Stimulated activated CD4-positive, alpha-beta T cell treated with anti-CD3 and anti-CD28 coated beads, Interleukin-1b, Interleukin-23, amount 100 ng/mL, for 1 hour (primary cell): ENCODE measurements at places on chromosomes 2 and 18.

- no peak for DNase-seq
These were observed 26.7 kb upstream of the APOB start for GRCh38 chr2:21070341-21071257.

DNA sequence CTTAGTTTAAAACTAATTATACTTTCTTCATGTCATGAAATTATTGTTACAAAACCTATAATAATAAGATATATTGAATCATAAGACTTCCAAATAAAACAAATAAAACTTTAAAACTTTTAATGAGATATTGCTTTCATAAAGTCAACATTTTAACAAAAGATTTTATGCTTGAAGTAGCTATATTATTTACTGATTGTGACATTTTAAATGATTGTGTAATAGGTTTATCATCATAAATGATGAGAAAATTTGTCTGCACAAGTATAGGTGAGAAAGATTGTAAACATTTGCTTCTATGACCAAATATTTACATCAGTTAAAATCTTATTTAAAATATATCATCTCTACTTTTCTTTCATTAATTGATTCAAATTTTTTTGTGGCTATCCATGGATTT is 5.1 kb upstream of the GALNT13 start:
- DNase-seq, result no peak

DNA sequence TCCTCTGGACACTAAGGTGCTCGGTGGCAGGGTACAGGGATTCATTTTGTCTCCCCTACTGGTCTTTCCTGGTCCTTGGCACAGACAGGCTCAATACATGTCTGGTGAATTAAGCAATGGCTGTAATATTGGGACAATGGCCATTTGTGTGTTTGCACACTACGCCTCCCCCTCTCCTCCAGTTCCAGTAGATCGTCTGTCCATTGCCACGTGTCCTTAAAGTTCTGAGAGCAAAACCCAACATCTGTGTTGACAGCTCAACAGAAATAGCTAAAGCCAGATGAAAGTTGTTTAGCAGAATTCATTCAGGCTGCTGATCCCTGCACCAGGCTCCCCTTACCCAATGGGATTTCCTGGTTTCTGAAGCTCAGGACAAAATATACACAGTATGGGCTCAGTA is 9.0 kb upstream of the FABP1 start:
- DNase-seq, result no peak

GRCh38 chr2:16152071-16152927 is 211.9 kb downstream of the MYCN start:
- no peak for DNase-seq

- no peak for DNase-seq
These were observed 392.1 kb upstream of the HS6ST1 start for GRCh38 chr2:128710729-128711128.

DNA sequence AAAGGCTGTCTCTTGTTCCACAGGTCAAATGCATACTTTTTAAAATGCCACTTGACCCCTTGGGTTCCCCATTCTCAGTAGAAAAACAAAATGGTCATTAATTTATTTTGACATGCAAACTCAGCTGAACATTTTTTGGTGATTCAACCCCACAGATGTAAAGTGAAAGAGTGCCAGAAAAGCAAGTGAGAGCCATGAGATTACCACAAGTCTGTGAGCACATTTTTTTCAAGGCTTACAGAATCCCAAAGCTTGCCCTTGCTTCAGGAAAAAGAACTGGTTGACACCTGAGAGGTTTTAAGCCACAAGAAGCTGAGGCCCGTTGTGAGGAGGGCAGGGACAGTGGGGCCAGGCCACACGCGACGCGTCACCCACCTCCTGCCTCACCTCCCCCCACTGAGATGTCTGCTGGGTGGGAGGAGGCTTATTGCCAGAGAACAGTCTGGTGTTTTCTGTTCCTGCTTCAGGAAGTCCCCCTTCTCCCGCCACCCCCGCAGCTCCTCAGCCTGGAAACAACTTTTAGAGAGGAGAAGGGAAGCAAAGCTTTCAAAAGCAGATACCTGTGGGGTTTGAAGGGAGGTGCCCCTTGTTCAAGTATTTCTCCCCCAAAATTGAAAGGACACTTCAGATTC is 70.4 kb upstream of the CYP1B1 start:
- DNase-seq, result no peak

DNA sequence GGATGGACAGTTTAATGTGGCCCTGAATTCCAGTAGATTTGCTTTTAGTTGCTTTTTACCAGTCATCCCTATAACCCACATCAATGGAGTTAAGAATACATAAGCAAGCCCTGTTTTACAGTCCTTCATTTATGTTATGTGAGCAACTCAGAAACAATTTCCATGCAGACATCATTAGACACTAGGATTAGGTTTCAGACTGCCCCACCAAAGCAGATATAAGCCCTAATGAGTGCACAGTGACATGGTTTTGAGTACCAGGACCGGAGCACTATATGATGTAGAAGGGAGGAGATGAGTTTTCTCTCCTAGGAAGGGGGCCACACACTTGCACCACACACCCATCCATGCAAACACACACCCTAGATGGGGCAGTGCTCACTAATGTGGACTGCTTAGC is 15.5 kb downstream of the KCNS3 start:
- DNase-seq, result no peak

DNA sequence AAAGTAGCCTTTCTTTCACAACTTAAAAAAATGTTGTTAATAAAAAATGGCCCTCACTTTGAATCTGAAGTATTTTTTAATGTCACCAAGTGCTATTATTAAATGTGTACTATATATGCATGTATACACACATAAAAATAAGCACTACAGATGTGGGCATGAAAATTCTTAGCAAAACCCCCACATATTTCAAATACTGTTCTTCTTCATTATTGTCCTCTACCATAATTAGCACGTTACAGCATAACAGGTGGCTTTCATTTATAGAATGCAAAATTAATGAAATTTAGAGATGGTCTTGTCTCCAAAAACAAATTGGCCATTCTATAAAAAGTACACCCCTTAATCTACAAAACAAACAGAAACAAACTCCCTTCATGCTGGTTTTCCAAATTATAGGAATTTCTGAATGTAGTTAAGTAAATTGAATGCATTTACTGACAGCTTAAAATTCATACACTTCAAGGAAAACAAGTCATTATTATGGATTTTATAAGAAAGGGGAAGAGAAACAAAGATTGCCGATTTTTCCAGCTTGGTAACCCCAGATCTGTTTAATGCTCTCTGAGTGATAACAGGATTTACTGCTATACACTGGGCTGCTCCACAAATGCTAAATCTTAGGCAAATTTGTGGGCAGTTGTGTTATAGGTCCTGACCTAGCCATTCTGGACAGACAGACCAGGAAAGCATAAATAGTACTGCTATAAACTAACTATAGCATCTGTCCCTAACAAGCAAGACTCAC is 67.2 kb downstream of the SPRED2 start:
- DNase-seq, result no peak

GRCh38 chr18:62999392-62999791 is 284.1 kb downstream of the PHLPP1 start:
- no peak for DNase-seq

DNA sequence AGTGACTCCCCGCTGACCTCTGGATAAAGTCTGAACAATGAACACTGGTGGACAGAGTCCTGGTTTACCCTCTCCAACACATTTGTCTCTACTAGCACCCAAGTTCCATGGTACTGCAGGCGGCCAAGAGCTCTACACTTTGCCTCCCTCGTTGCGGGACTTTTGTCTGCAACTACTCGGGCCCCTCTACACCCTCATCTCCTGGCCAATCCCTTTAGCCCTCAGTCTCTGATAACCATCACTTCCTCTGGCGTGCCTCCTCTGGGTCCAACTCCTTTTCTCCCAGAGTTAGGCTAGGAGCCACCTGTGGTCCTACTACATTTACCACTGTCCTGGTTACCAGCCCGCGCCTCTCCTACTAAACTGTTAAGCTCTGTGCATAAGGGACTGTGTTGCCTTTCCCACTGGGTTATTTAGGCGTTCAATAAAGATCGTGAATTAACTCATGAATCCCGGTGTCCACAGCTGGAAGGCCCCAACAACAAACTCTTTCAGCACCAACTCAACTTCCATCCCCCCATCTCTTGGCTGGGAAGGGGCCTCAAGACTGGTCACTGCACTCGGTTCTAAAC is 757 bp downstream of the HDHD2 start:
- no peak for DNase-seq

DNA sequence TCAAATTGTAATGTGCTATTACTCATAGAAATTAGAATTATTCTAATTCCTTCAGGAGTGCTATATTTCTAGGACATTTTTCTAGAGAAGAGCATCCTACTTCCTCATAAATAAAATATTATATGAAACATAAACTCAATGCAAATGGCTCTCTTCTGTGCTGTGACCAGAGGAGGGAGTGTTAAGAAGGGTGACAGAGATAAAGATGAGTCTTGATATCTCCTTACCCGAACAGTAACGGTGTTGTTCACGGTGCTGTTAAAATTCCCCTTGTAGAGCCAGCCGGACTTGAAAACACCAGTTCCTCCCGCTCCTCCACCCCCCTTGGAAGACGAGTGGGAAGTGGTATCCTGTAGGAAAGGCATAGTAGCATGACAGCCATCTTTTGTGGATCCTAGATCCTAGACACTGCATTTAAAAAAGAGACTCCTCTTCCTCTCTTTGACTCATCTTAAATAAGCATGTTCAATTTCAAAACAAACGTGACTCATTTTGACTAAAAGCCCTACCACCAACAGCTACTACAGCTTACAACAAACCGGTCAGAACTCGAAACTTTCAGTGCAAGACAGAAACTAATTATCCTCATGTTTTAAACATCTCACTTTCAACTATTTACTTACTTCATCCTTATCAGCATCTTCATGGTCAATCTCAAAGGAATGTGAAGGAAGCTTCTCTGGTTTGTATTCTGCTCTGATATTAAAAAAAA is 156.3 kb downstream of the DOCK10 start:
- no peak for DNase-seq

DNA sequence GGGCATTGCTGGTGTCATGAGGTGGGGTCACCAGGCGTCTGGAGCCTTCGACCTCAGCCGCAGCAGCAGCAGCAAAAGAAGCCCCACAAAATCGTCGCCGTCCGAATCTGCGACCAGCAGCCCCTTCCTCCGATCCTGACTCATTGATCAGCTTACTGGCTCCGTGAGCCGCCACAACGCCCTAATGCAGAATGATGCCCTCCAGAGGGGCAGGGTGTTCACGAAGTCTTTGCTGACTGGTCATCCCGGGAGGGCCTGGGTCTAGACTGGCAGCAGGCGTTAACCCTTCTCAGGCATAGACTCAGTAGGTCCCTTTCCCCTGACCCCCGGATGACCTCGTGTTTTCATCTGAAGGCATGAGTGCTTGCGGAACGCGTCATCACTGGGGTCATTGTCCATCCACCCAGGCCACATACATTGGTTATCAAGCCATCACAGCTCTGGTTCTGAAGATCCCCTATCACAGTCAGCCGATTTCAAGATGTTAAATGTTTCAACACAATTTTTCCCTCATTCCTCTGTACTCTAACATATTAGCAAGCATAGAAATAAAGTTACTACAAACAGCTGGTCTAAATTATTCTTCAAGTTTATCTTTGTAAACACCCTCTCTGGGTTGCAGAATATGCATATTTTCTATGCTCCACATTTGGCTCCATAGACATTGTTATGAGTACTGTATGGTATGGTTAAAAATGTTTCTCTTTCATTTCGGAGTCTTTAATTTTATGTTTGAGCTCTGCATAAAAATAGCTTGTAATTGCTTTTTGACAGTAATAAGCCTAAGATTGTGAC is 83.3 kb upstream of the SALL3 start:
- no peak for DNase-seq

- no peak for DNase-seq
These were observed 206.2 kb downstream of the RPIA start for GRCh38 chr2:88897715-88898114.

GRCh38 chr18:71529703-71530303 is 1014.3 kb downstream of the CBLN2 start:
- no peak for DNase-seq

DNA sequence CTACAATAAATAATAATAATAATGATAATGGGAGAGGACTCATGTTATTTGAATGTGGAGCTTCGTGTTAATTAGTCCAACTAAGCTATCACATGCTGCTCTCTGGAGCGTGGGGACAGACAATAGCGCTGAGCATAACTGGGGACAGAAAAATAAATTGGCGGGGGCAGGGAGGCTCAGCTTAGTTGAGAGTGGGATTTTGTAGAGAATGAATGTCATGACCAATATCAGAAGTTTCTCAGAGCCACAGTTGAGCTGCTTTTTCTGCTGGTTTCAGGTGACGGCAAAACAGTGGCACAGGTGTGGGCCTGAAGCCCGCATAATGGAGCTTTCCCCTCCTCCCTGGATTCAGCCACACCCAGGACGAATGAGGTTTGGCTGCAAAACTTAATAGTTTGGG is 111.1 kb upstream of the CAB39 start:
- DNase-seq, result no peak

- no peak for DNase-seq
These were observed 40.9 kb downstream of the RNF144A start for GRCh38 chr2:6957910-6958615.

DNA sequence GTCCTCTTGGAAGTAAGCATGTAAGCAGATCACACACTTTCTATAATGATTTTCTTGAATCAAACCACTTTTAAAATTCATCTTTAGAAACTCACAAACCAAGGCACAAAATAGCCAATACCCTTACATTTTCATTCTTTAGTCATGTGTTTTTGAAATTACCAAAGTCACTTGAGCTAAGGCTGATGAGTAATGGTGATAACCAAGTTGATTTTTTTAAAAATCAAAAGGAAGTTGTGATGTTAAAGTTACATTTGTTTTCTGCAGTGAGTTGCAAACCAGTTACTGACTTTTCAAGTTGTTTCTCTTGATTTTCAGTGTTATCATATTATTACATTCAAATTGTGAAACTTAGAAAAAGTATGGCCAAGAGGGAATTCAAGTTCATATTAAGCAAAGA is 21.5 kb upstream of the IL18RAP start:
- DNase-seq, result no peak

GRCh38 chr2:200180943-200181342 is 125.5 kb upstream of the SPATS2L start:
- DNase-seq, result no peak

DNA sequence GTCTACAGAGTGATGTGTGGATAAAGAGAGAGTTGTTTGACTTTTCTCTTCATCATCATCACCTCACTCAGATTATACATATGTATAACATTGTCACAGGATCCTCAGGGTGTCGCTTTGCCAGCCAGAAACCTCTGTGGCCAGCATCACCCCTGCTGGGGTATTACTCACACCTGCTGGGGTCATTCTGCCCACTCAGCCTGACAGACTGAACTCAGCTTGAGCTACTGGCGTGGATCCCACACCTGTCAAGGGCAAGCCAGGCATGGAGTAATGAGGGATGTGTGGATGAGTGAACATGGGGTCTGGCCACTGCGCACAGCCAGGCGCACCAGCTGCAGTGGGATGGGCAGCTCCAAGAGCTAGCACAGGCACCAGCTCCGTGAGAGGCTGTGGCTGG is 870.6 kb downstream of the CBLN2 start:
- DNase-seq, result no peak

DNA sequence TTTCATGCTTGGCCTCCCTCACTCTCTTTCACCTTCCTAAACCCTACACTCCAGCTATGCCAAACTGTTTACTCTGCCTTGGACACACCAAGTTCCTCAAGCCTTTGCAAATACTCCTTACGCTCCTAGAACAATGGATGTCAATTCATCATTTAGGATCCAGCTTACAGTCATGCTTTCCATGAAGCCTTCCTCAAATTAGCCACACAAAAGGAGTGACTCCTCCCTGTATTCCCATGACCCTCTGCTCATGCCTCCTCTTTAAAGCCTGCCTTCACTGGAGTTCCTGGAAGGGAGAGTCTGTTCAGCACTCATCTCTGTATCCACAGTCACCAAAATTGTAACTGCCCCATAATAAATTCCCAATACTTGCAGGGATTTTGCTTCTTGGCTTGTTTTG is 721 bp upstream of the EHD3 start:
- DNase-seq, result no peak
